ENCODE measurements at places on chromosomes 5 and 9.

GRCh38 chr9:96242811-96243210 lies 59.2 kb downstream of the HSD17B3 start:
- DNase-seq, result no peak

GRCh38 chr5:112637343-112637742 lies 100.3 kb upstream of the APC start:
- DNase-seq, result no peak

GRCh38 chr9:130041648-130042405 lies 1.2 kb downstream of the FNBP1 start:
- no peak for DNase-seq

DNA sequence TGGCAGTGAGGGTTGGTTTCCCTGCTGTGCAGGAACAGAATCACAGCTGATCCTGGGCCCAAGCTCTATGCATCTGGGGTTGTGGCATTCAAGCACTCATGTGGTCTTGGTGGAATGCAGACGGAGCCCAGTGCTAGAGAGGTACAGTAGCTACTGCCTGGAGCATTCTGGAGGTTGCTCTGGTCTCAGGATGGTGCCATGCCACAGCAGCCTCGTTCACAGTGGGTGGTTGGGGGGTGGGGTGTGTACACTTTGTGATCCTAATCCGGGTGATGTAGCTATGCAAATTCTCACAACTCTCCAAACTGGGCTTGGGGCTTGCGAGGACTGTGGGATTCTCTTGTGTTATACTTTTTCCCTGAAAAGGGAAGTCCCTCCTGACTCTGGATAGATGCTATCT lies 45.2 kb downstream of the FGD3 start:
- DNase-seq, result no peak

DNA sequence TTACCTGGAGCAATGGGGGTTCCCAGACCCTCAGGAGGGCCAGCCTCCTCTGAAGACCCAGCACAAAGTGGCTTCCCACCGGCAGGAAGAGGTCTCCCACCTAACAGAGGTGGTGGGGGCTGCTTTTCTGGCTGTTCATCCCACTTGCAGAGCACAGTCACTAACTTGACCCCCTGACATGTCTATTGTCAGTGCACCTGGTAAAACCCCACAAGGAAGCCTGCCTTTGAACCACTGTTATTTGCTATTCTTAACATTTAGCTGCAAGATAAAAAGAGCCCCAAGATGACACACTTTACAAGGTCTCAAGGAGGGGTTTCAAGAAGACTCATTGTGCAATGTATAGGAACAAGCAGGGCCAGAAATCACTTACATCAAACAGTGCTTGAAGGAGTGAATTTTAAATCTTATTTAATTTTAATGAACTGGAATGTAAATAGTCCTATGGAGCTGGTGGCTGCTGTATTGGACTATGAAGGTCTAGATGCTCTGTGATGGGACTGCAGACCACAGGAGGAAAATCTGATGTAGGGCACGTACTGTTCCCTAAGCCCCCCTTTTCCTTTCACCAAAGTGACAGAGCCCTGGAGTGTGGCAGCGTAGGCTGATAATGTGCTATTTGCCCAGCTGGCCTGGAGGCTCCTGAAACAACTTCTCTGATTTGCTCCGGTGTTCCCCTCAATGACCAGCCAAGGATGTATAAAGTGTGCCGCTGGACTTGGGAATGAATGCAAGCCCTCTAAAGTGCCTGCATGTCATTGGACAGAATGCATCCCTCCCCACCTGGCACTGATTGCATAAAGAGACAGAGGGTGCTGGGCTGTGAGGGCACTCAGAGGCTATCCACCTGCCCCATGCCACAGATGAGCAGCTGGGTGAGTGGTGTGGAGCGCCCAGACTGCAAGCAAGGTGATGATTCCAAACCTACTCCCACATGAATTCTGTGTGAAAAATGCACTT lies 80.2 kb downstream of the PTPN3 start:
- DNase-seq, result no peak

DNA sequence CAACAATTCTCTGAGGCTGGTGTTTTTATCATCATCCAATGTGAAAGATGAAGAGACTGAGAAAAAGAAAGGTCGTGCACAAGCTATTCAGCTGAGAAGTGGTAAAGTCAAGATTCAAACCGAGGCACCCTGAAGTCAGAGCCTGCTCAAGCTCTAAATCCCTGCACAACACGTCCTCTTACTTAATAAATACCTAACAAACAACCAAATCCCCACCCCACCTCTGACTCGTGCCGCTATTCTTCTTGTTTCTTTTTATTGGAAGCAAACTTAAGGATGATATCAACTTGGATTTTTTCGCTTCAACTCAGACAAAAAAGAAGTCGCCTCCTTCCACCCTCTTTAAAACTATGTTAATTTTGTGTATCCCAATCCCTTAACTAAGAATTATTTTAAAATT lies 140.2 kb downstream of the CEP120 start:
- DNase-seq, result no peak

DNA sequence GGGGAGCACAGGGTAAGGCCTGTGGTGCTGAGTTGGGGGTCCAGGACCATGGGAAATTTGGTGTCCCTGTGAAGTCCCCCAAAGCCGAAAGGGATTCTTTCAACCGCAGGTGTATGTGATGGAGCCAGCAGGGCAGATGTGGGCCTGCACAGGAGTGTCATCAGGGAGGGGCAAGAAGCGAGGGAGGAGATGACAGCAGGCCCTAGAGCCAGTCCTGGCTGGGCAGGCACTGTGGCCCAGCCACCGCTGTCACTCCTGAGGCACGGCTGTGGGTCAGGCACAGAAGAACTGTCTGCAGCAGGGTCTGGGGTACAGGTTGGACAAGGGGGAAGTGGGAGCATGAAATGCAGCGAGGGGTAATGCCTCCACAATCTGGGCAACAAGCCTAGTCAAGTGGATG lies 4.8 kb downstream of the HK3 start:
- no peak for DNase-seq

DNA sequence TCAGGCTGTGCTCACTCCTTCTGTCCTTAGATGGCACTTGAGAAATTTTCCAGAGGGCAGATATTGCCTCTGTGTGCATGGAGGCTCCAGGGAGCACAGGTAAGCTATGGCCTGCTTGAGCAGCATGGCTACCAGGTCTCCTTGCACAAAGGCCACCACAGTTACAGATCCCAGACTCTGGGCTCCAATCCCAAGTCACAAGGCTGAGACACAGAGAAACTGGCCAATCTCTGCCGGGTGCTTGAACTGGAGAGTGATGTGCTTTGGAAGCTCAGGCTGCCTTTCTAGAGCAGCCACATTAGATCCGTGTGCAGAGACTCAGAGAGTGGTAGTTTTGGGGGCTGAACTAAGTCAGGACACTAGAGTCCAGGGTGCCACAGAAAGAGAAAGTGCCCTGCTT lies 145.7 kb downstream of the SEMA6A start:
- DNase-seq, result no peak

GRCh38 chr5:99033014-99033900 lies 104.5 kb upstream of the CHD1 start:
- DNase-seq, result no peak

DNA sequence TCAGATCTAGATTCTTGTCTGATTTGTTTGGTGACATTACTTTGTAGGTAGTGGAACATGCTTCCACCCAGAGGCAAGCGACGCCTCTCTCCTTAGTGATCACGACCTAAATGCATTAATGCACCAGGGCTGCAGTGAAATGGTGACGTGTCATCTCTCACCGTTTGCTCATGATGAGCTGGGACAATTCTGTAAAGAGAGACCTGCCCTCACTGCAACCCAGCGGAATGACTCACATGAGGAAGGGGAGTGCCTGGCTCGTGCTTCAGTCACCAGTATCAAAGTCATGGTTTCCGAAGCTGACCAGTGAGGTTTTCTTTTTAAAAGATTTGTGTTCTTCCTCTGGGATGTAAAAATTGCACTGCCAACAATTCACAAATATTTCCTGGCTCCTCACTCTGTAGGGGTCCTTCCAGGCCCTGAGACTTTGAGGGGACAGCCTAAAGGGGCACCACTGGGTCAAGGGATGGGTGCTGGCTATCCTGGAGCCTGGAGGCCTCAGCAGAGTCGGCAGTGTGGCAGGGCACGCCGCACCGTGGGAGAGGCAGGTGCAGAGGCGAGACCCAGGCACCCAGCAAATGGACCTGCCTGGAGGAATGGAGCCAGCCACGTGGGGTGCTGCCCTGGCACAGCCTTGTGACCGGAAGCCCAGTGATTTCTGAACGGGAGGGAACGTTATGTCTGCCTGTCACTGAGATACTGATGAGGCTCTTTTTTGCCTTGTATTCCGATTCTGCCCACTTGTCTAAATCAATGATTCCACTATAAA lies 17.3 kb downstream of the QSOX2 start:
- peak; percentile 15 for DNase-seq

GRCh38 chr5:74430631-74431289 lies 209.8 kb downstream of the ENC1 start:
- no peak for DNase-seq

DNA sequence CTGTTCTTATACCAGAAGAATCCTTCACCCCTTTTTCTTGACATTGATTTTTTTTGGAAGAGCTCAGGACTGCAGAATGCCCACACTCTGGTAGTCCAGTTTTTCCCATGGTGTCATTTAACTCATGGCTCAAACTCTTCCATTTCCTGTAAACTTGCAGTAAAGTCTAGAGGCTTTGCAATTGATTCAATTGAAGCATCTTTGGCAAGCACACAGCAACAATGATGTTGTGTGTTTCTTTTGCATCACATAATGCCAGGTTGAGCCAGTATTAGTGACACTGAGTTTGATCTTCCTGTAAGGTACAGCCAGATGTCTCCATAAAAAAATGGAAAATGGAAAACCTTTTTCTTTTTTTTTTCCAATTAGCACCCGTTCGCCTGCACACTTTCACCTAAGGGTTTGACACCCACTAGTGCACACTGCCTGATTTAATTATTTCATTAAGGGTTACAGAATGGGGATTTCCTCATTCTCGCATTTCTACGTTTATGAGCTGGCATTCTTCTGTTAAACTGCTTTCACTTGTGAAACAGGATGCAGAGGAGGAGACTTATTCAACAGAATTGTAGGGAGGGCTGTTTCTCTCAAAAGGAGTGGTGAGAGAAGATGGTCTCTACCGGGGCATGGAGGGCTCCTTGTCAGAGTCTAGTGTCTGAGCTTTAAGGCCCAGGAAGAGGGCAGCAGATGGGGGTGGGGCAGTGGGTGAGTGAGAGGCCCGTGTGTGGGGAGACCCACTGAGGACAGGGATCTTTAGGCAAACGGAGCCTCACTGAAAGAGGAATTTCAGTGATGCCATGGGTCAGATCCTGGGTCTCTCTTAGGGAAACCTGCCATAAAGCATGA lies 2.2 kb upstream of the S1PR3 start:
- no peak for DNase-seq

All from activated naive CD4-positive, alpha-beta T cell treated with Interleukin-2 at 50 U/mL for 16 hours (primary cell).